Activated CD4-positive, CD25-positive, alpha-beta regulatory T cell (primary cell): ENCODE measurements at places on chromosomes 5 and 9.

DNA sequence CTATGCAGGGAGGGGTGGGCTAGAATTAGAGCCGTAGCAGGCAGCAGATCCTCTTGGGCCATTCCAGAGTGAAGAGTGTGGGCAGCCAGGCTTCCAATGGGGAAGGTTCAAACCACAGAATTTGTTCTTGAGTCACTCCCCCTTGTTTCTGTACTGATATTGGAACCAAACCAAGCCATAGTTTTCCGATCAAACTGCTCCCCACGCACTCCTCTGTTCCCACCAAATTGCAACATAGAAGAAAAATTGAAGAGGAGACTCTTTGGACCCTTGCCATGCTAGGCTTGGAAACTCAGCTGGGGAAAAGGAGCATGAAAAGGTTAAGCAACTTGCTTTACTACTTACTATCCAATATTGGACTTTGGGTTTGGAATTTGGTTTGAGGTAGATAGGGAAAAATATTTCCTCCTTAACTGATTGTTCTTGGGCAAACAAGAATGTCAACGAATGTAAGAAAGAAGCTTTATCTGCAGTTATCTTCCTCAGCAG is 165.8 kb upstream of the NR3C1 start:
- no peak for DNase-seq

DNA sequence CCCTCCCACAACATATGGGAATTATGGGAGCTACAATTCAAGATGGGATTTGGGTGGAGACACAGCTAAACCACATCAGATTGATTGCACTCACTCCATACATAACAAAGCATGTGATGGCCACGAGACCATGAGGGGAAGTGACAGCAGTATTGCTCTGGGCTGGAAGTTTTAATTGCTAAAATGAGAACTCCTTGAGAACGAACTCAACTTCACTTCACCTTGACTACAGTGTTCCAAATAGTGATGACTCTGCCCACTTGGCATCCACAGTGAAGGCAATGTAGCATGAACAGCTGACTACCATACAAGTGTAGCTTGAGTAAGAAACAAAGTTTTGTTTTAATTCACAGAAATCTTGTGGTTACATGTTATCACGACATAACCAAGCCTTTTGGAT is 739 bp upstream of the SPINK7 start:
- DNase-seq, result no peak

DNA sequence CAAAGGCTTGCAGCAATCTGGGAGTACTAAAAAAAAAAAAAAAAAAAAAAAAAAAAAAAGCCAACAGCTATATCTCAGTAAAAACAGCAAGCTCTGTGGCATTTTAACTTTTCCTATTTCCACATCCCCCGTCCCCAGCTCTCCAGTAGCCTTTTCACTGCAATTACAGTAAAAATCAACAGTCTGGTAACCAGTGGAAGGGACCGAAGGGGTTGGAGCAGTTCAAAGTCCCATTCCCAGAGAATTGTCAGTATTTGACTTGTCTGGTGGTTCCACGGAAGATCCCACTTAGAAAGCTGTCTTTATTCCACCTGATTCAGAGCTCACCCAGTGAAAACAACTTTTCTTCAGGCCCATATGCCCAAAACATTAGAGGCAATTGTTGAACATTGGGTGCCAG is 71.8 kb upstream of the ZBTB43 start:
- no peak for DNase-seq

DNA sequence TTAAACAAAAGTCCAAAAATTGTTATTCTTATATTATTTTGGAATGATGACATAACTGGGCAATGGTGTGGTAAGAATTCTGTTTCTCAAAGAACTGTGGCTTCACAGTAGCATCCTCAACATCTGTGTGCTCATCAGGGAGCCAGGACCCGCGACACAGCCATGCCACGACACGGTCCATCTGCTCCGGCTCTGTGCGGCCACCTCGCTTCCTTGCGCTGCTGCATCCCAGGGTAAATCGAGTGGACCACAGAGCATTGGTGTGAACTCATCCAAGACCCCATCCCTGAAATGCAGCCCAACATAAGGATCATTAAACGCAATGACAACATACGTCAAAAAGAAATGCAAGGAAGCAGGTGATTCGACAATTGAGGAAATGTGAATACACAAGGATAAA is 15.3 kb downstream of the WHRN start:
- no peak for DNase-seq

- no peak for DNase-seq
Measured at GRCh38 chr9:77018969-77019235, 553 bp upstream of the FOXB2 start.

DNA sequence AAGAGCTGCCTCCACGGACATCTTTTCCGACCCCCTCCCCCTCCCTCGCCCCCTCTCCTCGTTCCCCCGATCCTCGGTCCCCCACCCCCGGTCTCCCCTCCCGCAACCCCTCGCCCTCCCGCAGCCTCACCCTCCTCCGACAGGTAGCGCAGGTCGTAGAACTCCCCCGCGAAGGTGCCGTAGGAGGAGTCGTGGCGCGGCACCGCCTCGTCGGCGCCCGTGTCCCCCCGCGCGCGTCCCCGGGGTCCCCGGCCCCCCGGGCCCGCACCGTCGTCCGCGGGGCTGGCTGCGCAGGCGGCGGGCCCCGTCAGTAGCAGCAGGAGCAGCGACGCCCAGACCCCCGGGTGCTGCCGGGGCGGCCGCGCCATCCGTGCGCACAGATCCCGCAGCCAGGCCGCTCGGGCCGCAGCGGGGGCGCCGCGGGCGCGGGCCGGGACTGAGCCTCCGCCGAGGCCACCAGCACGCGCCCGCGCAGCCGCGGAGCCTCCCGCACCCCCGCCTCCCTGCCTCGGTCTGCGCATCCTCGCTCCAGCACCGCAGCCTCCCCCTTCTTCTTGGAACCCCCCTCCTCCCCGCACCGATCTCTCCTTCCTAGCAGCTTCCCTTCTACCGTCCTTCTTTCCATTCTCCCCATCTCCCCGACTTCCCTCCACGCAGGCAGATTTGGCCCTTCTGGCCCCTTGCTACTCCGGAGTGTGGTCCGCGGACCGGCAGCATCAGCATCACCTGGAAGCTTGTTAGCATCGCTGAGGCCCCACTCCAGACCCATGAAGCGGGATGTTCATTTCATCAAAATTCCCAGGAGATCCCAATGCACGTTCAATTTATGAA is at the start of gene FRRS1L:
TSS of gene FRRS1L (minus strand) at position 479 of the 831 bp plus-strand sequence. CDS start at position 368, 111 bp downstream.
- no peak for DNase-seq

DNA sequence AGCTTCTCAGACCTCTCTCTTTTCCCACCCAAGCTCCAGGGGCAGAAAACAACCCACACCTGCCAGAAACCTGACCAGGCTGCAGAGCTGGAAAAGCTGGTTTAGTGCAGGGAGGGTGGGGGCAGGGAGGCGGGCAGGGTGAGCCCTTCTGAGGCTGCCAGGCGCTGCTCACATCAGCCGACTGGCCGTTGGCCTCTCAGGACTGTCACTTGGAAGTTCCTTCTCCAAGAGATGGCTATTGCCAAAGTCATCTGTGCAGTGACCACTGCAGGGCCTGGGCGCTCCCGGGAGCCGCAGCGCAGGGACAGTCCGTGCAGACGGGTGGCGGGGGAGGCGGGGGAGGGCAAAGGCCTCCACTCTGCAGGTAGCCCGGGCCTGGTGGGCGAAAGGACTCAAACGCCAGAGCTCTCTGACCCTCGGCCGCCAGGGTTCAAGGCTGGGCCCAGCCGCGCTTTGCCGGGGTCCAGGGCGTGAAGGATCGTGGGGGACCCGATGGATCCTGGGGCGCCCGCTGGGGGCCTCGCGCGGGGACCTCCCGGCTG is 205.0 kb upstream of the IER5L start:
- DNase-seq, result no peak

DNA sequence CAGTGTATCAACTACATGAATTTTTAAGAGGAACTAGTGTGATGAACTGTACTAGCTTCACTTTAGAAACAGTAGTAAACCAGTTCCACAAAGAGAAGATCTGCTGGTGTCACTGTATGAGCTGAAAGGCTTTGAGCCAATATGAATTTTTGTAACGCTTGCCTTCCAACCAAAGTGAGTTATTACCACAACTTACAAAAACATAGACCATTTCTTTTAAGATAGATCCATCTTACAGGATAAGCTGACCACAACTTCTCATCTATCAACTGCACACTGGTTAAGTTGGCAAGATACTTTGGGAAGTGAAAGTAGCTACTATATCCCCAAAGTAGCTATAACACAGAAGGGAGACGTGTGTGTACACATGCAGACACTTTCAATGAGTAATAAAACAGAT is 849.6 kb upstream of the DMAC1 start:
- DNase-seq, result no peak

DNA sequence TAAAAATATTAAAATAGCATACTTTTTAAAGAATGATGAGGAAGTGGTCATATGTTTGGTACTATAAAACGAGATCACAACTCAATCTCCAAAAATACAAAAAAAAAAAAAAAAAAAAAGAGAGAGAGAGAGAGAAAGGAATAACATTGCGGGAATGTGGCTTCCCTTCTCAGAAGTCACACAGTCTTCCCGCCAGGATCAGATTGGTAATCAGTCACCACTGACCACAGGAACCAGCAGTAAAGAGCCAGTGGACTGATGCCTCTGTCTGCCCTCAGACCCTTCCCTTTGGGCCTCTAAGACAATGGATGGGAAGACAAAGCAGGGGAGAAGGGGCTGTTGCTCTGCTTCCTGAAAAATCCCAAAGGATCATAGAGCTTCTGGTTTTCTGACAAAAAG is 104.9 kb downstream of the KLHL3 start:
- DNase-seq, result no peak

DNA sequence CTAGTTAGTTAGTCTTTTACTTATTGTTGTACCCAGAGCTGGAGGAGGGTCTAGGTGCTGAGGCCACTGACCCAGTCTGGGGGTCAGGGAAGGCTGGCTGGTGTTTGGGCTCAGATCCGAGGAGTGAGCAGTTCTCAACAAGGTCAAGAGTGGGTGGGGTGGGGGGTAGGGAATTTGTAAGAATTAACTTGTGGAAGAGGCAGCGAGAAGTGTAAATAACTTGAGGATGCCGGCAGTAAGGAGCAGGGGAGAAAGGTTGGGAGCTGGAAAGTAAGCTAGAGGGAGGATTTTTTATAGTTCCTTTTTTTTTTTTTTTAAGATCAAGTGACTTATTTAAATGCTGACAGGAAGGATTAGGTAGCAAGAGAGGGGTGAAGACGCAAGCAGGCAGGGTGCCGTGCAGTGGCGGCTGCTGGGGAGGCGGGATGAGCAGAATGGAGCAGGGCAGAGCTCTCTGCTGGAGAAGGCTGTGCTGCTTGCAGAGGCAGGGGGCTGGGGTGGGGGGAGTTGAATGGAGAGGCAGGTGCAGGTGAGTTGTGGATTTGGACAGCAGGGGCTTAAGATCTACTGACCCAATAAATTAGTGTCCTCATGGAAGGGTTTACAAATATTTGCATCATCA is 35.3 kb upstream of the SMIM32 start:
- DNase-seq, result no peak

DNA sequence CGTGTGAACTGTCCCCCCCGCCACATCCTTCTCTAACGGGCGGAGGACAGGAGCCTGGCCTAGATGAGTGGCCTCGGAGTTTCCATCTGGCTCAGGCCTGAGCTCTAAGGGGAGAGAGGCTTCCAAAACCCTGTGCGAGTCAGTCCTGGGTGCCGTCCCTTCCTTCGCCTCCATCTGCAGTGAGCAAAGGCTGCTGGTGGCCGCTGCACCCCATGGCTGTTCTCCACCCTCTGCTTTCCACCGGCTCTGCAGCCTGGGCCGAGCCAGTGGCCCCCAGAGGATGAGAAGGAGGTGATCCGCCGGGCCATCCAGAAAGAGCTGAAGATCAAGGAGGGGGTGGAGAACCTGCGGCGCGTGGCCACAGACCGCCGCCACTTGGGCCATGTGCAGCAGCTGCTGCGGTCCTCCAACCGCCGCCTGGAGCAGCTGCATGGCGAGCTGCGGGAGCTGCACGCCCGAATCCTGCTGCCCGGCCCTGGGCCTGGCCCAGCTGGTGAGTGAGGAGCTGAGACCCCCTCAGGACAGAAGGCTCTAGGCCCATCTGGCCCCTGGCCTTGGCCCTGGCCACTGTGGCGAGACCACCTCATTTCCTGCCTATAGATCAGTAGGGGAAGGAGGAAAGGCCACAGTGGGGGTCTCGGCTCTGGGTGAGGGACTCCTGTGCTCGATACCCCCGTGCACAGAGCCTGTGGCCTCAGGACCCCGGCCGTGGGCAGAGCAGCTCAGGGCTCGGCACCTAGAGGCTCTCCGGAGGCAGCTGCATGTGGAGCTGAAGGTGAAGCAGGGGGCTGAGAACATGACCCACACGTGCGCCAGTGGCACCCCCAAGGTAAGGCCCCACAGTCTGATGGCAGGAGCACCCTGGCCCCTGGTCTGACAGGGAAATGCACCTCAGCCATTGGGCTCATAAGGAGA is 3.0 kb downstream of the PKN3 start:
- DNase-seq, result no peak

DNA sequence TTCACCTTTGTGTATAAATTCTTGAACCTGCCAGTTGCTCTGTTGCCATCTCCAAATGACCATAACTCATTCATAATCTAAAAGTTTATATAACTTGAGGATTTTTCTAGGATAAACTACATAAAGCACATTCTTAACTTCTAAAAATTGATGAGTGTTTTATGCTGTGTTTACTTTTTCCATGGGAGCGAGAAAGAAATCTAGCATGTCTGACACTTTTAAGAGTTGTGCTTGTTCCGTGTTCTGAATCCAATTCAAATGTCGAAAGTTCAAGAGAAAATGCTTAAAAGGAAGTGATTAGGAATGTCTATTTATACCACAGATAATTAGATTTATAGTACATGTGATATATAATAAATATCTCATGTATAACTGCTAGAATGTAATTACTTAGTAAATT is 154.4 kb downstream of the DEPDC1B start:
- no peak for DNase-seq

- DNase-seq, result no peak
Measured at GRCh38 chr5:65062469-65063083, 293.8 kb downstream of the CWC27 start.

DNA sequence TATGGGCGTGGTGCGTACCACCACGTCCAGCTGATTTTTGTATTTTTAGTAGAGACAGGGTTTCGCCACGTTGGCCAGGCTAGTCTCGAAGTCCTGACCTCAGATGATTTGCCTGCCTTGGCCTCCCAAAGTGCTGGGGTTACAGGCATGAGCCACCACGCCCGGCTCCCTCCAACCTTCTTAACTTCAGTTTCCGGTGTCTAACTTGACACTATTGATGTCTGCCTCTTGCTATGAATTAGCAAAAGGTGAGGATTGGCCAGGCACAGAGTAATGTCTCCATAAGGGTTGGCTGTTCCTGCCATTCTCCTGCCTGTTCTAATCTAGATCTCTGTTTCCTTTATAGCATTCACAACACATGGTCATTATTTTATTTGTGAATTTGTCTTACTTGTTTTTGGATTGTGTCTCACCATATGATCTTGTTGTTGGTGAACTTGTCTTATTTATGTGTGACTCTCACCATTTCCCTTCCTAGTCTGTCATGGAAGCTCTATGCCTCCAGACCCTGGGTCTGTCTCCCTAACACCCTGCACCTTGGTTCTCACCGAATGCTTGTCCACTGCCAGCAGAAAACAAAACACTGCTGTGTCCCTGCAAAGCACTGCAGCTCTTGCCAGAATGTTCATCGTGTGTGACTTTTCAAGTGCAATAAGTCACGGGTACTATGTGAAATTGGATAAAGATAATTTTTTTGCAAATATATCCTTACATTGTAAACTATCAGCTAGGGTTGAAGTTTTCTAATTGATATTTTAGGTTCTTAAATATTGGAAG is 26.0 kb downstream of the BASP1 start:
- no peak for DNase-seq

GRCh38 chr5:28328681-28329080 is 1290.3 kb upstream of the CDH9 start:
- no peak for DNase-seq

- no peak for DNase-seq
Measured at GRCh38 chr5:160064995-160065614, 54.1 kb downstream of the PWWP2A start.
